ENCODE measurements at places on chromosomes 12 and 14.

DNA sequence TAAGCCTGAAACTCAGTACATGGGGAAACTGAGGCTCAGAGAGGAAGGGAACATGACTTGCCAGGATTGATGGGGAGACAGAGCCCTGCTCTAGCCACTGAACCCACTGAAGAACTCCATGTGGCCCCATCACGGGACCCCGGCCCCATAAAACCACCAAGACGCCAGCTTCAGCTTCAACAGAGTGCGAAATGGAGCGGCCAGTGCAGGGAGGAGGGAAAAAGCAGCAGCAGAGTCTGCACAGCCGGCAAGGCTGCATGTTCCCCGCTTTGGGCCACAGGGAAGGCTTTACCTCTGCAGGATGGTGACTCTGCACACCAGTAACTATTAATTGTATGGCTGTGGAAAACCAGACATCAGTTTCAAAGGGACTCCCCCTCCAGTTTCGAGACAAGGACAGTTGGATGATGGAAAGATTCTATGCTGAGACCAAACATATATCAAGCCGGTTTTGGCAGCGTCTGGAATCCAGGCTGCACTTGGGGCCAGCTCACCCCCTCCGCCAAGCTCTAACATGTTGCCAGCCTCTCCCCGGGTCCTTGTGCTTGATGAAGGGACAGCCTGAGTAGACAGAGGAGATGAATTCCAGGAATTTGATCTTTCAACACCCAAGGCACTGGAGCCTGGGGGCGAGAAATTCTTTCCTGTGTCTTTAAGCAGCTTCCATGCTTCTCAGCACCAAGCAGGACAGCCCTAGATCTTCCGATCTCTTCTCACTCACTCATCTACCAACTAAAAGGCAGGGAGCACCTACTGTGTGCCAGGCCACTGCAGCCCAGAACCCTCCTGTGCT is 55.7 kb upstream of the BCL11B start:
- no peak for DNase-seq

DNA sequence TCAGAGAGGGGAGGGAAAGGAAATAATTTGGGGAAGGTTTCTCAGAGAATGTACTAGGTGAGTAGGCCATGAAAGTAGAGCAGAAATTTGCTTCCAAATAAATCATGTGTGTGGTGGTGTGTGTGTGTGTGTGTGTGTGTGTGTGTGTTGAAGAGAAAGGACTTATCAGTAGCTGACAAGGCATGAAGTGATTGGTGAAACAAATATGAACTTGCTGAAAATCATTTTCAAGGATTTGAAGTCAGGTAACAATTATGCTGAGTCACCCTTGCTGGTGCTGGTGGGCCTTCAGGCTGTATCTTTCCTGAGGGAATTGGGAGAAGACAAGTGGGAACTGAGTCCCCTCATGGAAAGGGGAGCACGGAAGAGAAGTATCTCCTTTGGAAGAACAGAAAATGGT is 55.5 kb downstream of the HSD17B6 start:
- no peak for DNase-seq

- DNase-seq = no peak
Observed at GRCh38 chr14:72308967-72309485, 376.8 kb downstream of the RGS6 start.

- no peak for DNase-seq
Observed at GRCh38 chr14:61567838-61568571, 127.3 kb upstream of the HIF1A start.

DNA sequence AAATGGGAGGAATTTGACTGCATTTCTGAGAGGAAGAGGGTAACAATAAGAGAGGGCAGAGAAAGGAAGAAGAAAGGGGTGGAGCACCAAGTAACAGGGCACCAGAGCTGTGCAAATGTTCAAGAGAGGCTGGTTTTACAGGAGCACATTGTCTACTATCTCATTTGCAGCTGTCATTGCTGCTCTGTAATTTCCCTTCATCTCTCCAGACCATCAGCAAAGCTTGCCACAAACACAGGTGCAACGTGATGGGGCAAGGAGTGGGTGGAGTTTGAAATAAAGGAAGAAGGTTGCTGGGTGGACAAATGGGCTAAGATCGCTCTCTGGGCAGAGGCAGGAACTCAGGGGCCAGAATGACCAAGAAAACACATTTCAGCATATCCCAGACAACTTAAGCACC is 47.9 kb upstream of the PLEKHG6 start:
- no peak for DNase-seq

- no peak for DNase-seq
Observed at GRCh38 chr12:77204083-77204482, 138.7 kb upstream of the E2F7 start.

DNA sequence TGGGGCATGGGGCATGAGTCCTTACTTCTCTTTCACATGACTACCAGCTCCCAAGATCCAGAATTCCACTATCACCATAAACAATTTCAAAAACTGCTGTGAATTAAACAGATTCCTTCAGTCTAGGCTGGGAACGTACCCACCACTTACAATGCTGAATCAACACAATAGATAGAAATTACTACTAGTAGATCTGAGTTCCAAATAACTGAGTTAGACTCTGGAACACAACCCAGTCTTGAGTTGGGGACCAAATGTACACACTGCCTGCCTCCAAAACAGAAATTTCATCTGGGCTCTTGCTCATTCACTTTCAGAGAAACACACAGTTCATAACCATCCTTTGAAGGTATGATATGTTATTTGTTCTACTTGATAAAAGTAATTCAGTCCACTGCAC is 8.9 kb downstream of the CORO1C start:
- no peak for DNase-seq

DNA sequence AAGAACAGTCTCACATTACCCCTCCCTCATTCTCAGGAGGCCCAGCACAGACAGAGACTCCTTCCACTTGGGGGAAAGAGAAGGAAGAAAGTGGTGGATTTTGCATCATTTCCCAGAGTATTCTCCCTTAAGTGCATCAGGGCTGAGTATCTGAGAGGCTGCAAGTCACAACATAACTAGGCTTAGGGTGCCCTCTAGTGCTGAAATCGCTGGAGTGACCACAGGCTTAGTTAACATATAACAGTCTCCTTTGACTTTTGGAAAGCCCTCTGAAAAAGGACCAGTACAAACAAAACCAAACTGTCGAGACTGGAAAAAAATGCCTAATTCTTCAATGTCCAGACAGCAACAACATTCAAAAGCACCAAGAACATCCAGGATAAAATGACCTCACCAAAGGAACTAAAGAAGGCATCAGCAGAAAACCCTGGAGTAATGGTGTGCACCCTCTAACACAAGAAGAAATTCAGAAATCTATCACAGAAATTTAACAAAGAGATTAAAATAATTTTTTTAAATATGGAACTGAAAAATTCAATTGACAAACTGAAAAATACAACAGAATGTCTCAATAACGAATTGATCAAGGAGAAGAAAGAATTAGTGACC is 412.3 kb downstream of the RPS29 start:
- DNase-seq = peak; percentile 47

DNA sequence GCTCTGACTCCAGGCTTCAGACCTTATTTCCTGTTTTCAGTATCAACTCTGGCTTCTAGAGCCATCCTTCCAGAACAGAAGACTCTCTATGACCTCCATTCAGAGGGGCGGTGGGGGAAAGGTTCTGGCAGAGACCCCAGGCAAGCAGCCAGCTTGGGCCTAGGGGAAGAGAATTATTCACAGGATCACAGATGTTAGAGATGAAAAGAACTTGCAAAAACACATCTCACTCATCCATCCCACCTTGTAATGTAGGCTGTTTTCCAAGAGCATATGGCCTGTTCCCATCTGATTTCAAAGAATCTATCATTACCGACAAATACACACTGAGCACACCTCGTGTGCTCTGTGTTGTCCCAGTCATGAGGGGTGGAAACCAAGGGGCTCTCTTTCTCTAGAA is 131.9 kb downstream of the GRIN2B start:
- no peak for DNase-seq

DNA sequence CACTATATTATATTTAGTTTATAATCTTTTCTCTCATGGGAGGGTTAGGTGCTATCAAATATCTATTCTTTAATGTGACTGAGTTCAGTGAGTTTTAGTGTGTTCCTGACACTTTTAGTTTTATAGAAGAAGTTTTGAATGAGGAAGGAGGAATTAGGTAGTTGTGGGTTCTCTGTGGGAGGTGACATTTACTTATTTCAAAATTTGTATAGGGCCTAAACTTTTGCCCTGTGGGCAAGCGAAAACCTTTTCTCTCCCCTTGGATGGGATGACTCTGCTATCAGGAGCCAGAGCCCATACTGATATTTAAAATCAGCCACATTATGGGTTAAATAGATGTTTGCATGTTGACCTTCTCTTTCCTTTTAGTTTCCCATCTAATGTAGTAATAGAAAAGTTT is 43.6 kb downstream of the SPATS2 start:
- DNase-seq = no peak

DNA sequence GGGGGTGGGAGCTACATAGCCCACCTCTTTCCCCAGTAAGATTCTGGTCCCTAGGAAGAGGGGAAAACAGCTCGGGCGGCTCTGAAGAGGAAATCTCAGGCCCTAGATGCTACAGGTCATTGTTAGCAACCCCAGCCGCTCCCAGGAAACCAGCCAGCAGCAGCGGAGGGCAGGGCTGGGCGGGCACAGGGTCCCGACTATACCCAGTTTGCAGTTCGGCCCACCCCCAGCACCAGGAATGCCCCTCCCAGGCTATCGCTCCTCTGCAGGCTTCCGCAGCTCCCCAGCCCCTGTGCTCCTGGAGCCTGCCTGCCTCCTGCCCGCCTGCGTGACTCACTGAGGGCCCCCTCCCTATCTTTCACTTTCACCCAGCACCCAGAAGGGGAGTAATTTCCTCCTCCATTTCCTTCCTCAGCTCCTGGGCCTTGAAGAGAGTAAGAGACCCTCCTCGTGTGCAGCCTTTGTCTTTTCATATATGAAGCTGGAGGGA is 27.2 kb upstream of the PNMA1 start:
- DNase-seq = no peak

GRCh38 chr12:57475271-57476161 is 4.2 kb downstream of the ARHGAP9 start:
- no peak for DNase-seq

GRCh38 chr12:115598871-115599811 is 678.4 kb downstream of the MED13L start:
- DNase-seq = peak; percentile 81

- DNase-seq = no peak
Observed at GRCh38 chr12:100324498-100324897, 32.4 kb upstream of the SLC17A8 start.

DNA sequence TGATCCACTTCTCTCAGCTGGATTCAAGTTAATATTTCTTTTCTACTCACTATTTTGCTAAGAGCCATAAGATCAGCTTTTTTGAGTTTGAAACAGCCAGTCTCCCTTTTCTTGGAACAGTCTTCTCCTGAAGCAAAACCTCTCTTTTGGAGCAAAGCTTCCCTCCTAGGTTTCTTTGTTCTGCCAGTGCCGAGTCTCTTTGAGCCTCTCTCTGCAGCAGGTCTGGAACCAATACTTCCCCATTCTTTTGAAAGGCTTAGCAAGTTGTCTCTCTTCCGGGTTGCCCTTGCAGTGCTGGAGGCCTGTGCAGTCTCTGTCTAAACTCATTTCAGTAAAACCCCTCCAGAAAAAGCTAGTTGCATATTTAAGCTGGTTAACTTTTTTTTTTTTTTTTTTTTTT is 454.8 kb downstream of the NOVA1 start:
- DNase-seq = no peak

DNA sequence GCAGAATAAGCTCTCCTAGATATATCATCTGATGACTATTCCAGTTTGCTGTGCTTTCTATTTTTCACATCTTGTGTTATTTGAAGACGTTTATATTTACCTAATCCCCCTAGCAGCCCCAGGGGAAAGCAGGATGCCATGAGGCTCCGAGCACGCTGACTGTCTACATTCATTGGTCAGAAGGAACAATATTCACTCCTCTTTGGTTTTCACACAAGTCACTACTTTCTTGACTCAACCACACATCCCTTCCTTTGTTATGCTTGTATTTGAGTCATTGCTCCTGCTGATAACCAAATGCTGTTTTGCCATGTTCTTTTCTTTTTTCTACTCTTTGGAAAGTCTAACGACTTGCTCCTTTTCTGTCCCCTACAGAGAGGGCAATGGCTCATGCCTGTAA is 86.5 kb upstream of the SLC38A2 start:
- DNase-seq = no peak

DNA sequence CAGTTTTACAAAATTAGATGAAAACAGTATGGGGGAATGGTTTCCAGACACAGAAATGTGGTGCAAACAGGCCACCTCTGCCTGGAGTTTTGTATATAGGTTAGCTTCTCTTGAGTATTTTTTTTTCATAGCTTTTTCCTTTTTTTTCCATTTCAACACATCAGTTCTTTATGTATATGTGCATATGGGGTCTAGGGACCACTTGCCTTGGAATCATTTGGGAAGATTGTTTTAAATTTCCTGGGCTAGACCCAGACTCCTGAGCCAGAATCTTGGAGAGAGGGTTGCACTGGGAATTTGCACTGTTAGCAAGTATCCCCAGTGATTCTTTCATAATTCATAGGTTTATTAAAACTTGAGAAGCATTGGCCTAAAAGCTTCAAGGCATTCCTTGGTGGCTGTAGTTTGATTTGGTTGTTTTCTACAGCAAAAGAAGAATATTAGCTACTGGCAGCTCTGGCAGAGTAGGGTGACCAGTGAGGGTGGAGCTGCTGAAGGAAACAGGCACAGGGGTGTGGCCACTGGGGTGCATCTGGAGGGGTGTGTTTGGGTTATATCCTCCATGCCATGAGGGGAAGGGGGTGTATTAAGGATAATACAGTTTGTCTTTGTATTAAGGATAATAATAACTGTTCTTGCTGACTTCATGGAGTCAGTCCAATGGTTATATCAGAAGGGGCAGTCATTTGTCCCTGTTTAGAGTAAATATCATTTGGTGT is 22.8 kb downstream of the PPP1R36 start:
- no peak for DNase-seq

DNA sequence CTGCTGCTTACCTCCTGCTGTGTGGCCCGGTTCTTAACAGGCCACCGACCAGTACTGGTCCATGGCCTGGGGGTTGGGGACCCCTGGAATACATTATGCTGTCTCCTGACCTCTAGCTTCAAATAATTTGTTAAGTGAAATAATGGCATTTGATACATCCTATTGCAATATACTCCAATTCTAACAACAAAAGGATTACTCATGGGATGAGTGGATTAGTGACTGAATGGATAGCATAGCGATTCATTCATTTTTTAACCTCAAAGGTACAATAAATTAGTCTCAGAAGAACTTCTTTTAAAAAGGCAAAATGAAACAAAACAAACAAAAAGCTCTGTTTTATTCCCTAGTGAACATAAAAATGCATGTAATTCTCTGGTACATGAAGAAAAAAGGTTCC is 147.9 kb upstream of the PKP2 start:
- DNase-seq = no peak
